ENCODE measurements at places on chromosomes 12 and 14. TPM values are rescaled to one million over a fixed set of nuclear protein-coding genes. Genes with fewer than 3 reads are reported as not detected.

Gene PRH2
- total RNA-seq: not detected

Gene TEX52
- not detected for total RNA-seq

Gene TMPRSS12
- total RNA-seq: not detected

Gene KRT82
- not detected for total RNA-seq

Gene KRT73
- total RNA-seq: not detected

Gene KITLG
- total RNA-seq: 14.9 TPM

Gene IGF1
- total RNA-seq: 1.7 TPM

Gene DBX2
- total RNA-seq: not detected

Gene NIN
- total RNA-seq: 31.7 TPM

Gene LMNTD1
- 0.52 TPM for total RNA-seq

Gene HRK
- total RNA-seq: 0.13 TPM

Gene MYF6
- not detected for total RNA-seq

Gene AKAP6
- total RNA-seq: 5.3 TPM

Gene C12orf50
- total RNA-seq: not detected

Gene KLRG1
- 0.22 TPM for total RNA-seq

Gene MYO1A
- 0.32 TPM for total RNA-seq

Gene MRPS35
- 68.3 TPM for total RNA-seq

Gene OR6C2
- not detected for total RNA-seq

Gene CLEC4D
- total RNA-seq: not detected

Gene EXOC3L4
- total RNA-seq: not detected

Gene PTPN21
- total RNA-seq: 25.9 TPM

Gene CISTR
- not detected for total RNA-seq
